ENCODE measurements at places on chromosomes 2 and 18.

- no peaks in the 10 kb centered on the region for H3K36me3 ChIP-seq
- H3K4me3 ChIP-seq: no peak overlapping the region
- no peak overlapping the region for H3K27ac ChIP-seq
- no peaks in the 10 kb centered on the region for H3K4me1 ChIP-seq
- DNase-seq: no peak
- no peaks in the 10 kb centered on the region for H3K27me3 ChIP-seq
These were observed 1.7 kb downstream of the SIX3 start for GRCh38 chr2:44943031-44943692.

GRCh38 chr18:35756506-35757117 lies 175.1 kb downstream of the GALNT1 start:
- H3K4me1 ChIP-seq: peaks cover 26% of the 10 kb centered on the region
- no peaks in the 10 kb centered on the region for H3K27me3 ChIP-seq
- H3K27ac ChIP-seq: peak overlapping the region; percentile 50

DNA sequence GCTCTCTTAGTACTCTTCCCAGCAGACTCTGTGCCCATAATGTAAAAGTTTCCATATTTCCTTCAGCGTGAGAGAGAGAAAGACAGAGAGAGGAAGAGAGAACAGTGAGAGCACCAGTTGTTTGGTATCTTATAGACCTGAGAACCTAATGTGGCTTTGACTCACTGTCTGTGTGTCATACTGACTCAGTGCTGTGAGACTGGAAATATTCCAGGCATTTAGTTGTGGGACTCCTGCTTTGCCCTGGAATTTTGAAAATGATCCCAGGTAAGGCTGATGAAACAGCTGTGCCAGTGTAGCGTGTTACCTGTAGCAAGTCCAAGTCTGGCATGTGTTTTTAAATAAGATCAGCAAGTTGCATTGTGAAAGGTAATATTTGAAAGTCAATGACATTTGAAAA lies 87.9 kb upstream of the KCNH7 start:
- H3K27ac ChIP-seq: no peak overlapping the region
- H3K4me3 ChIP-seq: no peak overlapping the region
- no peaks in the 10 kb centered on the region for H3K27me3 ChIP-seq
- no peaks in the 10 kb centered on the region for H3K36me3 ChIP-seq
- H3K4me1 ChIP-seq: no peaks in the 10 kb centered on the region
- no peak for DNase-seq

DNA sequence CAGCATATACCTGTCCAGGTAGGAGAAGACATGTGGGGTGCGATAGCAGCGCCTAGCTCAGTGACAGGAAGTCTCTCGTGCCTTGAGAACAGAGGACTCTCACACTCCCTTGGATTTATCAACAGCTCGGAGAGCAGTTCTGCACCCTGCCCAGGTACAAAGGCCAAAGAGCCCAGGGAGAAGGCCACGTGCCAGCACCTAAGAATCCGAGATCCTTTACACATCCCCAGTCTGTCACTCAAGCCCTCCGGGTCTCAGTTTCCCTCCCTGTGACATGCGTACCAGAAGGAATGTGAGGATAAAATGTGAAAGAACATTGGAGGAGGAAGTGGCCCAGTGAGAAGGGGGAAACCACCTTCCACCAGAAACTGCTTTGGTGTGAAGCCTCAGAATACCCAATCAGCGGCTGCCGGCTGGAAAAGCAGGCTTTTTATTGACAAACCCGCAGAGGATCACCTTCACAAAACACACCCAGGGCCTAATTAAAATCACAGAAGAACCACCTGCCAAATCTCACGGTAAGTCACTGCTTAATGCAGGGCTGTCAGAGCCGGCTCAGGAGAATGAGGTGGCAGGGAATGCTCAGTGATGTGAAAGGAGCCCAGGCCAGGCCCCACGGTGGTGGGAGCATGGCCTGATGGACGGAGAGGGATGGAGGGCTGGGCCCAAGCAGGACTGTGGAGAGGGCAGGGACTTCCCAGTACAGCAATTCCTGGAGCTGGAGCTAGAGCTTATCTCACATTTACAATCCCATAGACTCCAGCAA lies 66.3 kb downstream of the MYO5B start:
- no peak for DNase-seq
- no peaks in the 10 kb centered on the region for H3K27me3 ChIP-seq
- no peaks in the 10 kb centered on the region for H3K4me1 ChIP-seq
- H3K4me3 ChIP-seq: no peak overlapping the region
- H3K27ac ChIP-seq: no peak overlapping the region
- no peaks in the 10 kb centered on the region for H3K36me3 ChIP-seq

DNA sequence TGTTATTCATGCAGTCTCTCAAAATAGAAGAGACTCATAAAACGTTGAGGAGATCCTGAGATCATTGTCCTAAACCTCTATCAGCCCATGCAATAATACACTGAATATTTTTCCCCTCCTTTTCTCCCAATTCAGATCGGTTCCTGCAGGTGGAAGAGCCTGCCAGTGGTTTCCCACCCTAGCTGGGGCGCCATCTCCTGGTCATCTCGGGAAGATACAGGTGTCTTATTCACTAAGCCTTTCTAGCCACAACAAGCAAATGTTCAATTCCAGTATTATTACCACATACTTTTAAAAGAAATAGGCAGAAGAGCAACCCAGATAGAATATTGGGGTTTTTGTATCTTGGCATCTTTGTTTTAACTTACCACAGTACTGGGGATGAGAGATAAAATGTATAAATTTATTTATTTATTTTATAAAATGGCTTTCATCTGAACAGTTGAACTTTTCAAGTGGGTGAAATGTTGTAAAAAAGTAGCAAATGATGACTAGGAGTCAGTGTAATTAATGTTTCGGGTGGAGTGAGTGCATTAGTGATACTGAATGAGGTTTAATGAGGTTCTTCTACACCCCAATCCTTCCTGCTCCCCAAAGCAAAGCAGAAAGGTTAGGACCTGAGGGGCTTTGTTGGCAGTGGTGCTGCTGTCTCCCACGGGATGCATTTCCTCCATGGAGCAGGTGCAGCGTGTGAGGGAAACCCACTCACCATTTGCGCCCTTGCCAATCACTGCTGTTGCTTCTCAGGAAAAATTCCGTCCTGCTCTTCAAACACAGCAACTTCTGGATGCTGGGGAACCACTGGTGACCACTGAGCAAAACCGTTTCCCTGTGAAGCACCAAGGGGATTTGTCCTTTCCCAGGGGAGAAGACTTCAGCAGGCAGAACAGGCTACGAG lies 147.1 kb upstream of the FHL2 start:
- no peak overlapping the region for H3K27ac ChIP-seq
- DNase-seq: peak; percentile 78
- no peak overlapping the region for H3K4me3 ChIP-seq
- no peaks in the 10 kb centered on the region for H3K36me3 ChIP-seq
- no peaks in the 10 kb centered on the region for H3K4me1 ChIP-seq

DNA sequence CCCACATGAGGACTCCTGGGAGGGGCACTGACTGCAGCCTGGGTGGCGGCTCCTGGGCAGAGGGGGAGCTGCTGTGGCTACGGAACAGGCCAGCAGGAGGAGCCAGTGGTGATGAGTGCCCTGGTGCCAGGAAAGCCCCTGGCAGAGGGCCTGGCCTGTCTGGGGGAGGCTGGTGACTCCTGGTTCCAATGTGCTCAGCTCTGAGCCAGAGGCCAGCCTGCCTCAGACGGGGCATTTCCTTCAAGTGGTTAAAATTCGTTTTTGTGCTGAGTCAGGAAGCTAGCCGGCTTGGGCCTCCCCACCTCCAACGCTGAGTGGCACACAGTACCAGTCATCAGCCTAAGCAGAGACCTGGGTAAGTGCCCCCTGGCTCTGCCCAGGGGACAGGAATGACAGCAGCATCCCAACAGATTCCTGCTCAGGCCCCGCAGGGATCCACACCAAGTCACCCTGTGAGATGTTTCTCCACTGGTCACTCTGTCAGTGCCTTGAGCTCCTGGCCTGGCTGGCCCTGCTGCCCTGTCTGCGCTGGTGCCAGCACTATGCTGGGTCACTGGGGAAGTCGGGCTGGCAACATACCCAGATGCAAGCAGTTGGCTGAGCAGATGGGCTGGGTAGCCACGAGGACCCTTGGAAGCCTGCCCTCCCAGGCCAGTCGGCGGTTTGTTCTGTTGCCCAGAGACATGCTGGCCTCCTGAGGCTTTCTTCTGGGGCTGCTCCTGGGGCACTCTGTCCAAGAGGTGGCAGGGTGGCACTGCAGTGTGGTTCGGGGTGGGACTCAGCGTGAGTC lies 7.1 kb upstream of the KLF11 start:
- H3K27me3 ChIP-seq: no peaks in the 10 kb centered on the region
- no peak overlapping the region for H3K4me3 ChIP-seq
- no peak overlapping the region for H3K27ac ChIP-seq
- no peaks in the 10 kb centered on the region for H3K4me1 ChIP-seq
- peak; percentile 51 for DNase-seq

All from Karpas-422 (cell line).